ENCODE measurements at places on chromosomes 2 and 18. TPM values are rescaled to one million over a fixed set of nuclear protein-coding genes. Genes with fewer than 3 reads are reported as not detected.

Gene DSG1
- not detected for total RNA-seq

Gene DIPK1C
- 9.1 TPM for total RNA-seq

Gene TRPM8
- total RNA-seq, result not detected

Gene EML6
- 2.4 TPM for total RNA-seq

Gene TXNDC2
- total RNA-seq, result 0.24 TPM

Gene TFPI
- 135 TPM for total RNA-seq

Gene EGR4
- not detected for total RNA-seq

DNA sequence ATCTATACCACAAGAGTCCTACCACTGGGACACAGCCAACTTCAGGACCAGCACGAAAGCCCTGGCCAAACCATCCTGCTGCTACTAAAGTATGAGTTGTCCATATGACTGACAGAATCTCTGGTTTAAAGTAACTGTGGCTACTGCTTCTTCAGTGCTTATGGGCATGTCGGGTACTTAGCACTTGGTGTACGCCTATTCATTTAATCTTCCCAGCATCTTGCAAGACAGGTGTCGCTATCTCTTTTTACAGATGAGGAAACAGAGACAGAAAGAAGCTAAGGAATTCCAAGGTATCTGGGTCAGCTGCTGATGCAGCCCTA lies 203.4 kb upstream of the ID2 start:
- no peak for DNase-seq
- no peaks in the 10 kb centered on the region for H3K36me3 ChIP-seq
- H3K4me1 ChIP-seq, result no peaks in the 10 kb centered on the region
- no peaks in the 10 kb centered on the region for H3K27me3 ChIP-seq

GRCh38 chr2:167331636-167332232 lies 443.5 kb downstream of the XIRP2 start:
- no peak overlapping the region for H3K27ac ChIP-seq
- H3K27me3 ChIP-seq, result no peaks in the 10 kb centered on the region
- H3K36me3 ChIP-seq, result no peaks in the 10 kb centered on the region
- DNase-seq, result no peak
- no peak overlapping the region for H3K4me3 ChIP-seq

DNA sequence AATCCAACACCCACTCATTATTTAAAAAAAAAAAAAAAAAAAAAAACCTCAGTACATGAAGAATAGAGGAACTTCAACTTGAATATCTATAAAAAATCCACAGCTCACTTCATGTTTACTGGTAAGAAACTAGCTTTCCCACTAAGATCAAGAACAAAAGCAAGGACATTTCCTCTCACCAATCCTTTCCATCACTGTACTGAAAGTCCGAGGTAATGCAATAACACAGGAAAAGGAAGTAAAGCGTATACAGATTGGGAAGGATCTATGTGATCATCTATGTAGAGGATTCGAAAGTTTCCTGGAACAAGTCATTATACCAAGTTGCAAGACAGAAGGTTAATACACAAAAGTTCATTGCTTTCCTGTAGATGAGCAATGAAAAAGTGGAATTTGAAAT lies 63.2 kb downstream of the ROCK2 start:
- H3K27me3 ChIP-seq, result no peaks in the 10 kb centered on the region
- no peak overlapping the region for H3K27ac ChIP-seq
- no peaks in the 10 kb centered on the region for H3K36me3 ChIP-seq
- H3K4me3 ChIP-seq, result no peak overlapping the region
- no peaks in the 10 kb centered on the region for H3K4me1 ChIP-seq

- H3K27ac ChIP-seq, result peak overlapping the region; percentile 92
- H3K4me3 ChIP-seq, result no peak overlapping the region
- no peak for DNase-seq
- H3K36me3 ChIP-seq, result no peaks in the 10 kb centered on the region
- no peaks in the 10 kb centered on the region for H3K27me3 ChIP-seq
These were observed 41.0 kb downstream of the COPS8 start for GRCh38 chr2:237126519-237127174.

DNA sequence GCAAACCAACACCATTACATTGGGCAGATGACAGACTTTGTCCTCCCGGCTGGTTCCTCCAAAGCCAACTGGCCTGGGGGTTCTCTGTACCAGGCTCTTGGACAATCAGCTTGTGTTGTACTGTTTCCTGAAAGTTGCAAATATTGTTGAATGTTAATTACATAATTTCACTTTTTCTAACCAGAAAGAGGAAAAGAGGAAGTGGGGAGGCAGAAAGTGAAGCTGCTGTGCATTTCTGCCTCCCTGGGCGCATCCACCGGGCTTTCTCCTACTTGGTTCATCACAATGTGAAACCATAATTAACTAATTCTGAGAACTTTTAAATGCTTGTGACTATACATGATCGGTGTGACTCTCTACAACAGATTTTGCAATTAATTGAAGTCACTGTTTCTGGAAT lies 10.1 kb downstream of the TWIST2 start:
- no peak for DNase-seq
- no peaks in the 10 kb centered on the region for H3K4me1 ChIP-seq
- H3K27ac ChIP-seq, result no peak overlapping the region

DNA sequence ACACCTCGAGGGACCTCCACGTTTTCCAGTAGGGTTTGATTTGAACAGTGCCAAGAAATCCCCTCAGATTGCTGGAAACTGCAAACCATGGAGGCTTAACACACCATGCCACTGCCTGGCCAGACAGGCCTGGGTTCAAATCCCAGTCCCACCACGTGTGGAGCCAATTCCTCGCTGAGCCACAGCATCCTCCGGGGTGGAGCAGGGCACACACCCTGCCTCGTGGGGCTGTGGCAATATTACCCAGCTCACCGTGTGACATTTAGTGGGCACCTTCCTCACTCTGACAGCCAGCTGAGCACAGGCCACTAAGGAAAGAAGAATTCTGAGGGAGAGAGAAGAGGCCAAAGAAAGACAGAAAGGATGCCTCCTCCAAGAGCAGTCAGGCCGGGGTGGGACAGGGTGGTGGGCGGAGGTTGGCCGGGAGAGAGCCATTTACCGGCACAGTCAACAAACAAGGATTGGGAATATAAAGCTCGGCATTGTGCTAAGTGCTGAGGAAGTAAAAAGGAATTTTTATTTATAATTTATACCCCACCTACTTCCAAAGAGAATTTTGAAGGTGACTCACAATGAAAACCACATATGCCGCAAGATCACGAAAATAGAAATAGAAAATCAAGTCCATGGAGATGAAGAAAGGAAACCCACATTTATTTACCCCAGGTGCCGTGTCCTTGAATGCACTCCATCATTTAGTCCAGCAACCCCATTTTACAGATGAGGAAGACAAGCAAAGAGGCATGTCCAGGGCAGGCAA lies 111.5 kb downstream of the MCFD2 start:
- no peak overlapping the region for H3K27ac ChIP-seq
- no peak for DNase-seq
- no peaks in the 10 kb centered on the region for H3K27me3 ChIP-seq
- H3K36me3 ChIP-seq, result no peaks in the 10 kb centered on the region

DNA sequence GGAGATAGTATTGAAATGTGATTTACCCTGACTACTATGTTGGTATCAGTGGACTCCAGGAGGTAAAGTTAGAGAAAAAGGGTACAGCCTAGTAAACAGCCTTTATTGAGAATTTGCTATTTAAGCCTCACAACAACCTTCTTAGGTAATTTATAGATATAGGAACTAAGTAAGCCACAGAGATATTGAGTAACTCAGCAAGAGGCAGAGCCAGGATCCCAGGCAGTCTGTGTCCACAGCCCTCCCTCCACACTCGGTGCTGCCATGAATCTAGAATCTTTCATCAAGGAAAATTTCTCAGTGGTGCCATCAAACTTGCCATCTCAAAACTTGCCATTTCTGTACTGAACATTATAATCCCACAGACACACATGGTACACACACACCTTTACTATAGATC lies 170.9 kb downstream of the CAPN13 start:
- H3K4me3 ChIP-seq, result no peak overlapping the region
- no peaks in the 10 kb centered on the region for H3K27me3 ChIP-seq
- no peak overlapping the region for H3K27ac ChIP-seq
- no peaks in the 10 kb centered on the region for H3K4me1 ChIP-seq
- no peak for DNase-seq
- H3K36me3 ChIP-seq, result no peaks in the 10 kb centered on the region

DNA sequence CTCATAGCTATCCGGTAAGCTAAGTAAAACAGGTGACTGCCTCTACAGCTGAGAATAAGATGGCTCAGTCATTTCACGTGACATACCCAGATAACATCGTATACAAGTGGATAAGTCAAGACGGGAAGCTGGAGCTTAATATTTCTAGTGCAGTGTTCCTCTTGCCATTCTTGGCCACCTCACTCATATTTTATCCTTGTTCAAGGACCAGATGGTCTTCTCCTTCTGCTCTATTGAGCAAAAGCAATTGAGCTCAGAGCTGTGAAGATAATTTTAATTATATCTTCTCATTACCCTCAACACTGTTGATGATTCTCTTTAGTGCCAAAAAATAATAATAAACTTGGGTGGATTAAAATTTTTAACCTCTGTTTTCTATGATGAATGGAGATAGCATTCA lies 201.1 kb downstream of the DCC start:
- no peaks in the 10 kb centered on the region for H3K4me1 ChIP-seq
- no peak overlapping the region for H3K4me3 ChIP-seq
- H3K36me3 ChIP-seq, result no peaks in the 10 kb centered on the region

DNA sequence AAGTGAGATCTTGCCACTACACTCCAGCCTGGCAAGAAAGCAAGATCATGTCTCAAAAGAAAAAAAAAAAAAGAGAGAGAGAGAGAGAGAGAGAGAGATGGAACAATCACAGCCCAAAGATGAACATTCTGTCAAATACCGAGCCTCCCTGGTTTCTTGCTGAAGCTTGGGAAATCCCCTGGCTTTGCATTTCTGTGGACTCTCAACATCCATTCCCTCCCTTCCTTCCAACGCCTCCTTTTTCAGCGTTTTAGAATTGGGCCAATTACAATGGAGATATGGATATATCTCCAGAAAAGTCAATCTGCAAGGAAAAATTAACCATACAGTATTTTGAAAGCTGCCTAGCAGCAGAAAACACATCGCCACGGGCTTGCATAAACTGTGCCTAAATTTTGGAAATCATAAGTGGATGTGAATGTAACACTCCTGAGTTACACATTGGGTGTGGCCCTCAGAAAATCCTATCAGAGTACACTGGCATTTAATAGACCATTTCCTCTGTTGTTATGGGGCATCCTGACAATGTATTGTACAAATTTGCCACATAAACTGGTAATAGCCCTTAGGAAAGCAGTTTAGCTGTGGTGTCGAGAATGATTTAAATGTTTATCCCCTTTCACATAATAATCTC lies 67.2 kb upstream of the PHLPP1 start:
- H3K27me3 ChIP-seq, result no peaks in the 10 kb centered on the region
- no peak for DNase-seq
- no peaks in the 10 kb centered on the region for H3K4me1 ChIP-seq
- no peak overlapping the region for H3K4me3 ChIP-seq
- no peak overlapping the region for H3K27ac ChIP-seq

- H3K4me3 ChIP-seq, result no peak overlapping the region
- H3K27ac ChIP-seq, result peak overlapping the region; percentile 55
- H3K4me1 ChIP-seq, result no peaks in the 10 kb centered on the region
- H3K36me3 ChIP-seq, result no peaks in the 10 kb centered on the region
- DNase-seq, result no peak
- H3K27me3 ChIP-seq, result no peaks in the 10 kb centered on the region
These were observed 76.5 kb downstream of the BABAM2 start for GRCh38 chr2:27967076-27967475.

DNA sequence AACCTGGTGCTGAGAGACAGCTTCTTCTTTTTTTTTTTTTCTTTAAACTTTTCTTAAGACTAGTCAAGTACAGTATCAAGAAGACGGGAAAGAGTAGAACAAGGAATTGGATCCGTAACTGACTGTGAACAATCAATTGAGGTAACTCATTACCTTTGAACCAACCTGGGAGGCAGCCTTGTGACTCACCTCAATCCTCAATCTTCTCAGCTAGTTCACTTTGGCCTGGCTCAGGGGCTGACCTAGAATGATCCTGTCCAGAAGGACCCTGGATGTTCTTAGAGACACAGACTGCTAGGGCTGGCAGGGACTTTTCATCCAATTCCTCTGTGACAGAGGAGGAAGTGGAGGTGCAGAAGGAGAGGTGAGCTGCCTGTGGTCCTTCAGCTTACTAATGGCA lies 1.5 kb upstream of the LTBP1 start:
- no peak for DNase-seq
- H3K4me3 ChIP-seq, result no peak overlapping the region
- H3K4me1 ChIP-seq, result no peaks in the 10 kb centered on the region

- H3K36me3 ChIP-seq, result no peaks in the 10 kb centered on the region
- no peaks in the 10 kb centered on the region for H3K4me1 ChIP-seq
- H3K27ac ChIP-seq, result no peak overlapping the region
- DNase-seq, result no peak
These were observed 25.9 kb downstream of the ITM2C start for GRCh38 chr2:230890646-230891045.

GRCh38 chr2:122988395-122989221 lies 1036.5 kb upstream of the CNTNAP5 start:
- no peak overlapping the region for H3K4me3 ChIP-seq
- no peak overlapping the region for H3K27ac ChIP-seq
- H3K4me1 ChIP-seq, result no peaks in the 10 kb centered on the region
- no peaks in the 10 kb centered on the region for H3K36me3 ChIP-seq

GRCh38 chr2:232926431-232926939 lies 56.4 kb downstream of the SNORC start:
- H3K27ac ChIP-seq, result no peak overlapping the region
- H3K36me3 ChIP-seq, result no peaks in the 10 kb centered on the region
- no peaks in the 10 kb centered on the region for H3K27me3 ChIP-seq
- no peaks in the 10 kb centered on the region for H3K4me1 ChIP-seq
- no peak overlapping the region for H3K4me3 ChIP-seq

DNA sequence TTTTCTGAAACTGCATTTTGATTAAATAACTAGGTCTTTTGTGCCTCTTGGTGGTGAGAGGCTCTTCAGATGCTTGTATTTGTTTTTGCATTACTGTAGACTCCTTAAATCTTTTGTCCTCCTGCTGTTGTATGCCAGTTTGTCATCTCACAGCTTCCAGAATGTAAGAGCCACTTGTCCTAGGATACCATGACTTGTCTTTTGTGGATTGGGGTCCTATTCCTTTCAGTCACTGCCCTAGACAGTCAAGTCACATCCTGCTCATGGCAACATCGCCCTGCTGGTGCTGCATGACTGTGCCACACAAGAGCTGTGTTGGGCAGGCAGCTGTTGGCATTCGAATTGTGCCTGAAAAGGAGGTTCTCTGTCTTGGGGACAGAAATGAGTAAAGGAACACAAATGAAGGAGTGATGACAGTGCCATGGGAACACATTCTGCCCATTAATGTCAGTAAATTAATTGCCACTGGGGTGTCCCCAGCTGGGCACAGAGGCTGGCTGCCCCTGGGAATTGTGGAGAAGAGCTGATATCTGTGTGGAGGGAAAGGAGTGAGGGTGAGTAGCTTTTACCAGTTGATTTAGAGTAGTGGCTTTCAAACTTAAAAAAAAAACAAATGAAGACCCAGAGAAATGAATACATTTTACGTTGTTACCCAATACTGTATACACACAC lies 140.3 kb downstream of the ARL6IP6 start:
- H3K36me3 ChIP-seq, result no peaks in the 10 kb centered on the region
- no peaks in the 10 kb centered on the region for H3K27me3 ChIP-seq
- H3K4me3 ChIP-seq, result no peak overlapping the region
- H3K27ac ChIP-seq, result no peak overlapping the region
- no peak for DNase-seq
- H3K4me1 ChIP-seq, result no peaks in the 10 kb centered on the region

GRCh38 chr2:226691255-226691654 lies 108.4 kb downstream of the IRS1 start:
- H3K36me3 ChIP-seq, result no peaks in the 10 kb centered on the region
- H3K4me3 ChIP-seq, result no peak overlapping the region
- H3K27me3 ChIP-seq, result no peaks in the 10 kb centered on the region
- DNase-seq, result no peak

All from uterus (tissue), 4 donors.